ENCODE measurements at places on chromosomes 16 and 17. TPM values are rescaled to one million over a fixed set of nuclear protein-coding genes. Genes with fewer than 3 reads are reported as not detected.

Gene ENDOV
- total RNA-seq, result 27.0 TPM

DNA sequence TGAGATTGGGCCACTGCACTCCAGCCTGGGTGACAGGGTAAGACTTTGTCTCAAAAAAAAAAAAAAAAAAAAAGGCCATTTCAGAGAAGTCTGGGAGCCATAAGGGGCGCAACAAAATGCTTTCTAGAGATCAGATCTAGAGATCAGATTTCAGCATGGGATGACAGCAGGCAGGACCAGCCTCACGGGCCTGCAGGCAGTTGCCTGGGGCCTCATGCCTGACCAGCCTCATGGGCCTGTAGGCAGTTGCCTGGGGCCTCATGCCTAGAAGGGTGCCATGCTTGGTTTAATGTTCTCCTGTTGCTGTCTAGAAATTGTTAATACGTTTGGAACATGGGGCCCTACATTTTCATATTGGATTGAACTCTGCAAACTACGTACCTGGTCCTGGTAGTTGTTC lies 59.4 kb downstream of the MARF1 start:
- DNase-seq, result no peak

DNA sequence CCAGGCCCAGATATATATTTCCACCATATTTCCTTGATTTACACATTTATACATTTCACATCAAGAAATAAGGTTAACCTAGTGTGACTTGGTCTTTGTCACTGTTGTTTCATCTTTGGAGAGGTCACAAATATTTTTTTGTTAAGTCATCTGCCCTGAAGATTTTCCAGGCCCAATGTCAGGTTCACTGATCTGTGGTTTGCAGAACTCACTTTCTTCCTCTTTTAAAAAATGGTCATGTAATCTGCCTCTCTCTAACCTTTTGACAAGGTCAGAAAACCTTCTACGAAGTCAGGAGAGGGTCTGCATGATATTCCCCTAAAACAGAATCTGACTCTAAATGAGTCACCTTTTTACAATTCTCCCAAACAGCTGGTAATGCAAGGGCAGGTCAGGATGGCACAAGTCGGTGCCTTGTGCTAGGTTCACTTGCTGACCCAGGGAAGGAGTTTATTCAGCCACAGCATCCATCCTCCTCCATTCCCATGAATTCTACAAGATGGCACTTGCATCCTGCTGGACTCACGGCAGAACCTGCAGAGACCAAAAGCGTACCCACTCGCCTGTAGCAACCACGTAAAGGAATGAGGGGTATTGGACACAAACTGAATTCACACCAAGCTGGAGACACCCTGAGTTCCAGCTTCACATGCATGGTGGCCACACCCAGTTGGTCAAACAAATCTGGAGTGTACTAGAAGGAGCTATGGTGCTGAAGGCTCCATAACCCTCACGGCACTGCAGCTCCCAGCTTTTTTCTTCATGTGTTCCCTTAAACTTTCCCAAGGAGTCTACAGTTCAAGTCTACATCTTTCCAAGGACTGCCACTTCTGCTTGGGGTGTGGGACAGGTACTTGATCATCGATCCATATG lies 1.6 kb upstream of the KIAA0513 start:
- no peak for DNase-seq

Gene C1QTNF8
- total RNA-seq, result not detected

Gene TRPV3
- 0.27 TPM for total RNA-seq

Gene SPATA32
- total RNA-seq, result not detected

Gene PARD6A
- total RNA-seq, result 2.5 TPM

DNA sequence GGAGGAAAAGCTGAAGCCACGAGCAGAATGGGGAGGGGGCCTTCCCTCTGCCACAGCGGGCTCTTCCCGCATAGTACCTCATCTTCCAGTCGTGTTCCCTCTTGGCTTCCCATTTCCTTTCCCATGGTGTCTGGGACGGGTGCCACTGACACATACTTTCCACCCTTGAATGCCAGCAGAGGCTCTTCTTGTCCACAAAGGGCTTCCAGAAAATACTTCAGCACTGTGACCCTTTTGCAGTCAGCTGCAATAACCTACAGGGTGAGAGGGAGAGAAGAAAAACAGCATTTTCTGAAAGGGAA lies 30.7 kb downstream of the HIC1 start:
- DNase-seq, result no peak

Gene ATP1B2
- total RNA-seq, result 0.77 TPM

Gene GPR179
- 0.56 TPM for total RNA-seq

Gene NUPR1
- 289 TPM for total RNA-seq

Gene VMO1
- 0.82 TPM for total RNA-seq

Gene CD300LB
- total RNA-seq, result not detected

GRCh38 chr17:64418506-64419339 lies 28.1 kb upstream of the PECAM1 start:
- DNase-seq, result no peak

DNA sequence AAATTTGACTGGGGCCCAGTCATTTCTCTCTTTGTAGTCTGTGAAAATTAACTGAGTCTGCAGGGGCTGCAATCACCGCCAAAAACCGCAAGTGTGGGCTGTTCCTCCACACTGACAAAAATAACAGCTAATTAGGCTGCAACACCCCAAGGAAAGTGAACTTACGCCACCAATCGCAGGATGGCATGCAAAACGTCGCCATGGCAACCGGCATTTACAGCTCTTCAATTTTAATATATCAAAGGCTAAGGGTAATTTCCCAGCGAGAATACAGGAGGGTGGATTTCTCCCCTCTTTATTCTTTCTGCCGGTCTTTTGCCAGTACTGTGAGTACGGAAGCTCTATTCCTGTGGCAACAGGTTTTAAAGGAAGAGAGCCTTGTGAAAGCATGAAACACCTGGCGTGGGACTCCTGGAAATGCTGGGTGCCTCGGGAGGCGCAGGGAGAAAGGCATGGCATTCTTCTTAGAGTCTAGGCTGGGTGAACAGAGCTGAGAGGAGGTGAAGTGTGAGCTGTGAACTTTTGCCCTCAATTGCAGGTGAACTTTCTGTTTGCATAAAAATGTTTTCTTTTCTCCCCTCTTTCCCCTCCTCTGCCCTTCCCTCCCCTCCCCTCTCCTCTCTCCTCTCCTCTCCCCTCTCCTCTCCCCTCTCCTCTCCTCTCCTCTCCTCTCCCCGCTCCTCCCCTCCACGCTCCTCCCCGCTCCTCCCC lies 399.7 kb downstream of the XYLT1 start:
- DNase-seq, result no peak

Gene BIRC5
- total RNA-seq, result 10.9 TPM

- DNase-seq, result no peak
Observed at GRCh38 chr16:88975511-88976061, 1.4 kb downstream of the CBFA2T3 start.

- DNase-seq, result no peak
Observed at GRCh38 chr17:64156670-64157069, 26.7 kb upstream of the ERN1 start.

GRCh38 chr16:72743011-72743761 lies 304.7 kb downstream of the ZFHX3 start:
- DNase-seq, result no peak

Gene LAT
- total RNA-seq, result 10.2 TPM

GRCh38 chr17:47821424-47822391 lies at the start of gene OSBPL7:
Gene OSBPL7 (minus strand): TSS chr17:47821794. CDS start chr17:47820278, 1,516 bp downstream.
- DNase-seq, result no peak

GRCh38 chr17:3959295-3959899 lies 4.8 kb downstream of the ATP2A3 start:
- DNase-seq, result no peak

DNA sequence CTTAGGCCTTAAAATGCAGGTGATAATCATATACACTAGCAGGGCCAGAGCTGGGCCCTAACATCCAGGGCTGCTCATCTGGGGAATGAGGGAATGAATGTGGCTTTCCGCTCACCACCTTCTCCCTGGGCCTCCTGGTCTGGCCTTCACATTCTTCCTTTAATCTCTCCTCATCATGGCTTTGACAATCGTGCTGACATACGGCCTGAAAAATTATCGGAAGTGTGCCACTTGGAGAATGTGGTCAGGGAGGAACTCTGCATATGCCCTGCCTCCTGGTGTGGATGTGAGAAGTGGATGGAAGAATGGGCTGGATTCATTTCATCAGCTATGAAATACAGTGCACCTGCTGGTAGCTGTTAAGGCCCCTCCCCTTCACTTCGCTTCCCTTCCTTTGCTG lies 2.4 kb downstream of the WSCD1 start:
- DNase-seq, result no peak

DNA sequence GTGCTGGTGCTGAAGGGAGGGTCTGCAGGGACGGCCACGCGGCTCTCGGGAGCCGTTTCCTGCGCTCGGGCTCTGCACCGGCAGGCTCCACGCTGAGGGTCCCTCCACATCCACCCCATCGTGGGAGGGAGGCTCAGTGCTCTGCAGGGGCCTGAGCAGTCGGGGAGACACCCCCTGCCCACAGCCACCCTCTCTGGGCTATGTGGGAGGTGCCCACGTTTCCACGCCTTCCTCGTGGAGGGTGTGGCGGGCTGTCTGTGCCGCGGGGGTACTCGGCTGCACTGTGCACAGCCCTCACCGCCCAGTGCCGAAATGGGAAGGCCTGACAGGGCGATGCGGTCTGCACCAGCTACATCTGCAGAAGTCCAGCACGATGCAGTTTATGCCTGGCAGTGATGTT lies 25.5 kb upstream of the ZNF750 start:
- DNase-seq, result no peak

- no peak for DNase-seq
Observed at GRCh38 chr16:24396350-24397271, 140.5 kb downstream of the CACNG3 start.

Gene FBXW10
- not detected for total RNA-seq

GRCh38 chr16:1747934-1748333 lies 23.4 kb downstream of the NME3 start:
- no peak for DNase-seq

DNA sequence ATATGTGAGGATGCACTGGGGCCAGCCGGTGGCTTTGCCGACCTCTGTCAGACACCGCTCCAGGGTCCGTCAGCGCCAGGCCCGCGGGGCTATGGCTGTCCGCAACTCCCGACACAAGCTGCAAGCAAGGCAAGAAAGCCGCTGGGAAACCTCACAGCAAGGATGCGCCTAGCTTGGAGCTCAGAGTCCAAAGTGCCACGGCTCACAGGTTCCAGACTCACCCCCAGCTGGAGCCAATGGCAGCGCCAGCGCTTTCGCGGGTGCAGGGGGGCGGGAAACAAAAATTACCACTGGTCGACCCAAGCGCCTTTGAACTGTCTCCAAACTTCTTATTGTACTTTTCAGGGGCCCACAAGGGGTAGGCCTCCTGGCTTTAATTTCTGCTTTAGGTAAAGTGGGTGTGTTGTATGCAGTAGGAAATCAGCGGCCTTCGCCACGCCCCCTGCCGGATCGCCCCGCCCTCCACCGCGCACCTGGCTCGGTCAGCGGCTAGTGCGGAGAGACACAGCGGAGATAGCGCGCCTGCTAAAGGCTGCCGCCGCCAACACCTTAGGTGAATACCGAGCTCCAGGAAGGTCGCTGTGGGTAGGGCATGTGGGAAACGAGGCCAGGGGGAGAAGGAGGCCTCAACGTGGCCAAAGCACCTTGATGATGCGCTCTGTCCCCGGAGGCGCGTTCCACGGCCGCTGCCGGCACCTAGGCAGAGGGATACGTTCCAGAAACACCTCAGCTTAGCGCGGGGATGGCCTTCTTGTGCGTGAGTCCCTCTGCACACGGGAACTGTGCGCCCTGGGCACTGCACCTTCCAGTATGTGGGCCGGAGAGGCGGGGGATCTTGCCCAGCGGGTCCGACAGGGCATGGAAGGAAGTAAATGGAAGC lies 61.0 kb upstream of the RBL2 start:
- no peak for DNase-seq

GRCh38 chr17:50598487-50598886 lies 36.2 kb upstream of the ABCC3 start:
- DNase-seq, result no peak

DNA sequence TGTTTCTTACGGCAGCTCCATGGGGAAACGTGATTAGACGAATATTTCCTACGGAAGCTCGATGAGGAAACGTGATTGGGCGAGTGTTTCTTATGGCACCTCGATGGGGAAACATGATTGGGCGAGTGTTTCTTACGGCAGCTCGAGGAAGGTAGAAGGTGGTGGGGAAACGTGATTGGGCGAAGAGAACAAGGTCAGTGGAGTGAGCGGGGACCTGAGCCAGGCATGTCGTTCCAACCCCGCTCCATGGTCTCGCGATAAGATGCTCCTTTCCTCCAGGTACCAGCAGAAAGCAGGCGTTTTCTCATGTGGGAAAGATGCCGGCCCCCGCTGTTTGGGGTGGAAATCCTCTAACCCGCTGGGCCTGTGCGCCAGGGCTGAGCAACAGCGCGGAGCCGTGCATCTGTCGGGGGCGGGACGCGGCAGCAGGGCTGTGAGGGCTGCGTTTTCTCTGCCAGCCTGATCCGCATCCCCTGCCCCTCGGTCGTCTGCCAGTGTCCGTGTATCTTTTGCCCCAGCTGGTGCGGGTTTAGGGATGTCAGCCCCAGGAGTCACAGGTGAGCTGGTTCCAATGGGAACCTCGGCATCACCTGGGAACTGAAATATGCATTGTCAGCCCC lies 25.6 kb upstream of the DOC2B start:
- no peak for DNase-seq

DNA sequence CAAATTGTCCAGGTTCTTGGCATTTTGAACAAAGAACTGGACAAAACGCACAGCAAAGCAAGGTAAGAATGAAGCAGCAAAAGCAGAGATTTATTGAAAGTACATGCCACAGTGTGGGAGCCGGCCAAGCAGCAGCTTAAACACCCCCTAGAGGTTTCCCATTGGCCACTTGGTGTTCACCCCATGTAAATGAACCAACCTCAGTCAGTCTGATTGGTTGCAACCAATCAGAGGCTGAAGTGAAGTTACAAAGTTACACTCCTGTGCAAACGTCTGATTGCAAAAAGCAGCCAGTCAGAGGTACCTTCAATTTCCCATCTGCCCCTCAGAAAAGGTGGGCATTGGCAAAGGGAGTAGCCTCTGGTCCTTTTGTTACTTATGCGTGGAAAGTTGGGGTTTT lies 8.8 kb upstream of the ZNF263 start:
- no peak for DNase-seq

Gene CCL5
- not detected for total RNA-seq

Gene GNGT2
- total RNA-seq, result not detected

GRCh38 chr17:18206962-18207361 lies 18.5 kb upstream of the LLGL1 start:
- no peak for DNase-seq

Gene ENPP7
- not detected for total RNA-seq

- DNase-seq, result no peak
Observed at GRCh38 chr16:3431779-3432219, 11.5 kb downstream of the ZNF597 start.

- DNase-seq, result no peak
Observed at GRCh38 chr16:53960954-53961616, 257.1 kb downstream of the FTO start.

Gene SLC13A2
- total RNA-seq, result not detected

Gene CDH11
- total RNA-seq, result 936 TPM

Gene ETV4
- 1.1 TPM for total RNA-seq

DNA sequence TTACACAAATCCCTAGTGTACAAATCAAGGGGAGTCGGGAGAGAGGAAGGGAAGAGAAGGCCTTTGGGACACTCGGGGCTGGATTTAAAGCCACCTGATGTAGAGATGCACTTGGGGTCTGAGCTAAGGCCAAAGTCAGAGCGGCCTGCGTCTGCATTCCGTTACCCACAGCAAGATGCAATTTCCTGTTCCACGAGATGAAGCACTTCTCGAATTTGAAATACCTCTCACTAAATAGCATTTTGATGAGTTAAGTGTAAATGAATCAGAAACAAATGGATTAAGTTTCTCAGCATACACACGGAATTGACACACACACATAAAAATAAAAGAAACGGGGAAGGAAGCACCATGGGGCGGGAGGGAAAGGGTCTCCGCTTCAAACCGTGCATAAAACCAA lies 386.0 kb downstream of the SOX9 start:
- DNase-seq, result no peak

Data from chondrocyte (in vitro differentiated cells).